Activated CD4-positive, alpha-beta T cell treated with anti-CD3 and anti-CD28 coated beads for 36 hours (primary cell): ENCODE measurements at places on chromosomes 6 and 20. TPM values are rescaled to one million over a fixed set of nuclear protein-coding genes. Genes with fewer than 3 reads are reported as not detected.

TBC1D32 gene
- 9.2 TPM for total RNA-seq

DNA sequence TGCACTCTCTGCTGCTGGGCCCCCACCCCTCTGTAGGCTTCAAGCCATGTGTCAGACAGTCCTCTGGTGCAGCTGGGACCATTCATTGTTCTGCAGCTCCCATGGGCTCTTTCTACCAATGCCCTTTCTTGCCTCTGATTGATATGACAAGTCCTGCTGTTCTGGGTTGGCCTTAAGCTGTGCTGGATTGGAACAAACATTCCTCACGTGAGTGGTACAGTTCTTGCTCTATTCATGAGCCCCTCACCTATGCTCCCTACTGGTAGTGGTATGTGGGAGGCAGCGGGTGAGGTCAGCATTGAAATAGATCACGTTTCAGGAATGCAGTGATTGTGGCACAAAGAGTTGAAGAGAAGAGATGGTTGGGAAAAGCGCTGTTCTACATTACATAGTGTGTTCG, 48.8 kb upstream of the RALY start:
- peaks cover 3% of the 10 kb centered on the region for H3K36me3 ChIP-seq
- H3K4me3 ChIP-seq = no peak overlapping the region
- no peak for DNase-seq

AGER gene
- 28.0 TPM for total RNA-seq

DTNBP1 gene
- 18.4 TPM for total RNA-seq

DNA sequence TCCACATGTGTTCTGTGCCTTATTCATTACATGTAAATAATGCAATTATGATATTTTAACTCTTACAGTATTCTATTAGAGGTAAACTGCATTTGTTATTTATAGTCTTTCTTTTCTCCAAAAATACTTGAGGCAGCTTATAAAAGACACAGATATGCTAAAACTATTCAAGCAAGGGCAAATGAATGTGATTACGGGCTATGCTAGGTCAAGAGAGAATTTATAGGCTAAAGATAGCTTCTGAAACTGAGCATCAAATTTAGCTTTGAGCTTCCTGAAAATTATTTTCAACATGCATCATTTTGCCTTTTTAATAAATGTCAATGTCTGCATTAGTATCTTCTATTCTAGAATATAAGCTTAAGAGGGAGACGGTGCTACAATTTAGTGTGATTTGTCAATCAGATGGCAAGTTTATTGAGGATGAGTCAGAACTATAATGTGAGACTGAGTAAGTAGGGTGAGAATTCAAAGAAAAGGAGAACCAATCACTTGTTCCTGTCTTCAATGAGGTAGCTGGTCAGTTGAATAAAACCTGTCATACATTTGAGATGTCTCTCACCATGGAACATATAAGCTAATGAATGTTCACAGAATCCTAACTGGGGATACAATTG, 669.4 kb upstream of the CITED2 start:
- peaks cover 3% of the 10 kb centered on the region for H3K27me3 ChIP-seq
- H3K4me3 ChIP-seq = no peak overlapping the region
- H3K36me3 ChIP-seq = no peaks in the 10 kb centered on the region
- DNase-seq = no peak
- H3K27ac ChIP-seq = no peak overlapping the region

SLC4A11 gene
- total RNA-seq = 0.66 TPM

FOXA2 gene
- not detected for total RNA-seq

GRCh38 chr6:121607721-121608120, 172.3 kb downstream of the GJA1 start:
- no peaks in the 10 kb centered on the region for H3K36me3 ChIP-seq
- DNase-seq = no peak
- no peak overlapping the region for H3K4me3 ChIP-seq
- no peak overlapping the region for H3K27ac ChIP-seq
- H3K4me1 ChIP-seq = no peaks in the 10 kb centered on the region
- H3K27me3 ChIP-seq = no peaks in the 10 kb centered on the region
